ENCODE measurements at places on chromosomes 5 and 9.

GRCh38 chr5:179278119-179278518 is 67.1 kb downstream of the ADAMTS2 start:
- no peak for DNase-seq

DNA sequence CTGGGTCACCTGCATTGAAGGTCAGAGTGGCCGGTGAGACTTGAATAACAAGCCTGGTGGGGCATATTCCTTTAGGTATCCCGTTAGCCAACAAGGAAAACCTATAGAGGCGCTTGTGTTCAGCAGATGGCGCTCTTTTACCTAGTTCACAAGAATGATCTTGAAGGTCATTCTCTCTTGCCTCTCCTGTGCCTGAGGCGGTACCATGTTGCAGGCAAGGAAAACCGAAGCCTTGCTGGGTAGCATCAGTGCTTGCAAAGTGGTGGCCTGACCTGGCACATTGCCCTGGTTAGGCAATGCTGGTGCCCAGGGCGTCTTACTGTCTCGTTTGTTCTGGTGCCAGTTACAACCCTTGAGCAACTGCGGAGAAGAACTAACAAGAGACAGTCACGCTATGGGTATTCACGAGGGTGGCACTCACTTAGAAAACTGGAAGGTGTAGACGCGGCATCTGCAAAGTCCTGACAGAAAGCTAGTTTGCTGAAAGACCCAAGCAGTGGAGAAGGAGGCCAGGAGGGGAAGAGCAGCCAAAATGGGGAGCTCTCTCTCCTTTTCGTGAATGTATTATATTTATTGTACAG is 56.7 kb downstream of the AOPEP start:
- no peak for DNase-seq

GRCh38 chr5:14231156-14231555 is 88.0 kb downstream of the TRIO start:
- no peak for DNase-seq

DNA sequence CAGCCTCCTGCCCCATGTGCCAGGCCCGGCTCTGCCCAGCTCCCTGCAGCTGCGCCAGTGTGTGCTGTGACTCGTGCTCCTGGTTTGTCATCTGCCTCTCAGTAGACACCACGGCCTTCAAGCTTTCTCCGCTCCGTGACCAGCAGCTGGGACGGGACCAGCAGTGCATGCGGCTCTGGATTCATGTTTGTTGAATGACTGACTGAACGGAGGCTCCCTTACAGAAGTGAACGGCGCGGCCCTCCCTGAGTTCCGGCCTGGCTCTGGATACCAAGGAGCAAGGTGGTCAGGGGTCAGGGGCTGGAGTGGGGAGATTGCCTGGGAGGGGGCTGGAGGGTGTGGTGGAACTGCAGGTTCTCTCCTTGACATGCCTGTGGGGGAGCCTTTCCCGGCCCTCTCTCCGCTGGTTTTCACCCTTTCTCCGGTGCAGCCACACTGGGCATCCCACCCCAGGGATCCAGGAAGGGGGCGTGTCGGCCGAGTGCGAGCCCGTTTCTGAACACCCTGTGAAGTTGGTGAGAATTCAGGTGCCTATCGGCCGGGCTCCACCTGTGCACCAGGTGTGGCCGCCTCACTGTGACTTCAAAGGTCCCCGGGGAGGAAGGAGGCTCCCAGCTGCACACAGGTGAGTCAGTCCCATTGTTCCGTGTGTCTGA is 11.1 kb upstream of the CEP72 start:
- DNase-seq, result no peak

DNA sequence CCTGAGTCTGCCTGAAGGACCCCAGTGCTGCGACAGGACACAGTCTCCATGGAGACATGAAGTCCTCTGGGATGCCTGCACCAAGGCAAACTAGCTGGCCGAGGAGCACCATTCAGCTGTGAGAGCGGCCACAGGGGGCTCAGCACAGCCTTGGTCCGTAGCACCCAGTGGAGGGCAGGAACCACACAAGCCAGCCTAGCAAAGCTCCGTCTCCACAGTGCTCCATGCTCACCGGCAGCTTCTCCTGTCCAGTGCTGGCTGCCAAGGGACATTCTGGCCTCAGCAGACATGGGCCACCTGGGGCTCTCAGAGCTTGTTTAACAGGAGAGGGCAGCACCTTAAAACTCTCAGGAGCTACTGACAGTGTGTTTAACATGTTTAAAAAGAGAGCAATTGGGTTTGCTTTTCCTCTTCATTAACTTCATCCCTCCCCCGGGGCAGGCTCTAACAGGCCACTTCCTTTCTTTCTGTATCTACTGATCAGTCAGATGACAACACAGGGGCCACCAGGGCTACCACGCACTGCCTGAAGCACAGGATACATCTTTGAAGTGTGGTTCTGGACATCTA is 57.0 kb downstream of the SECISBP2 start:
- no peak for DNase-seq

GRCh38 chr9:19030899-19031298 is 2.1 kb downstream of the SAXO1 start:
- DNase-seq, result no peak

DNA sequence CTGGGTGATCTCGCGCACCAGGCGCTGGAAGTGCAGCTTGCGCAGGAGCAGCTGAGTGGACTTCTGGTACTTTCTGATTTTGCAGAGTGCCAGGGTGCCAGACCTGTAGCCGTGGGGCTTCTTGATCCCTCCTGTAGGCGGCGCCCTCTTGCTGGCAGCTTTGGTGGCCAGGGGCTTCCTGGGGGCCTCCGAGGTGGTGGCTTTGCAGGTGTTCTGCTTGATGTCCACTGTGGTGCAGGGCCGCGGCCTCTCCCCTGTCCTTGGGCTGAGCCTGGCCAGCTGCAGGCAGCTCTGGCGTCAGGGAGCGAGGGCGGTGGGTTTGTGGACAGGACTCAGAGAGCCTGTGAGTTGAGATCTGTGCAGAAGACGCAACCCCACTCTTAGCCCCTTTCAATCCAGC is 36.1 kb downstream of the TAF11L14 start:
- DNase-seq, result no peak

DNA sequence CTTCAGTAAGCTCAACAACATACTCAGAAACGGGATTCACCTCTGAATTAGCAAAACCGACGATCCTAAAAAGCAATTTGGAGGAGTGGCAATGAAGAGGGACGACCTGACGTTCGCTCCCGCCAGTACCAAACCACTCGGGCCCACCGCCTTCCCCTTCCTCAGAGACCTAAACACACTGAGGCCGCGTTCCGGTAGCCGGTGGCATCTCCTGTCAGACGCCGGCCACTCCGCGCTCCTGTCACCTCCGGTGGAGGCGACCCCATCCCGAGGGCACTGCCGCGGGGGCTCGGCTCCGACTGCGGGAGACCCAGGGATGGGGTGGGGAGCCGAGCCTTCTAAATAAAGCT is 617 bp downstream of the PPP6C start:
- DNase-seq, result no peak

- DNase-seq, result no peak
These were observed 13.8 kb downstream of the GZMK start for GRCh38 chr5:55037890-55038289.

- DNase-seq, result no peak
These were observed 3.9 kb downstream of the MVB12B start for GRCh38 chr9:126330536-126330935.

GRCh38 chr5:109614981-109615380 is 74.7 kb upstream of the MAN2A1 start:
- no peak for DNase-seq

GRCh38 chr9:122234022-122234748 is 5.4 kb upstream of the LHX6 start:
- DNase-seq, result no peak

- DNase-seq, result no peak
These were observed 21.1 kb upstream of the GOLPH3 start for GRCh38 chr5:32195265-32195664.

GRCh38 chr5:113178073-113178779 is 201.6 kb downstream of the DCP2 start:
- DNase-seq, result no peak

DNA sequence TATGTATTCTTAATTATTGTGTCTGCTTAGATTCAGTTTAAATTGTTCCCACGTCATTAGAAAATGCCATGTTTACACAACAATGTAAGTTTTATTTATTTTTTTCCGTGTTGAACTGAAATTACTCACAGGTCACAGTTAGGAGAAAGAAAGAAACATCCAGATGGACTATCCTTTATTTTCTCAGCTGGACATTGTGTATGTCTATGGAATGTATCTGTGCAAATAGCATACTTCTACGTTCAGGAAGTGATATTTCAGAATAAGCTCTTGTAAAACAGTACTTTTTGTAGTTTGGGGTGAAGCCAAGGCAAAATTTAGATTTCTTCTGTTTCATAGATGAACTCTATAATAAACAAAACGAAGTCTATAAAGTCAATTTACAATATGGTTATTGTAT is 249.0 kb upstream of the ZNF608 start:
- no peak for DNase-seq

DNA sequence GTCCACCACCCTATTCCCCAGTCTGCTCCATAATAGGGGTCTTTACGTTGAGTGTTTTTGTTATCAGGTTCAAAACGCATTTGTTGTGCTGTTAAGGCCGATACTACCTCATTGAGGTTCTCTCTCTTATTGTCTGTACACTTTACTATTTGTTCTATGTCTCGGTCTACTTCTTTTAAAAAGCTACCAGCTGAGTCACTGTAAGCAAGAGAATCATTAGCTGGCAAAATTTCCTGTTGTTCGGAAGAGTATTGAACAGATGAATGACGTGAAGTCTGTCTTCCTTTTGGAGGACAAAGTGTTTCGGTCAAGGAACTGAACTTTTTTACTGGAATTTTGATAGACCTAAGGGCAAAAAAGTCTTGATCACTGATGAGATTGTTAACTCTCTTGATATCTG is 10.3 kb downstream of the LYSMD3 start:
- DNase-seq, result no peak

GRCh38 chr9:70813141-70813540 is 308.3 kb downstream of the TRPM3 start:
- DNase-seq, result no peak

DNA sequence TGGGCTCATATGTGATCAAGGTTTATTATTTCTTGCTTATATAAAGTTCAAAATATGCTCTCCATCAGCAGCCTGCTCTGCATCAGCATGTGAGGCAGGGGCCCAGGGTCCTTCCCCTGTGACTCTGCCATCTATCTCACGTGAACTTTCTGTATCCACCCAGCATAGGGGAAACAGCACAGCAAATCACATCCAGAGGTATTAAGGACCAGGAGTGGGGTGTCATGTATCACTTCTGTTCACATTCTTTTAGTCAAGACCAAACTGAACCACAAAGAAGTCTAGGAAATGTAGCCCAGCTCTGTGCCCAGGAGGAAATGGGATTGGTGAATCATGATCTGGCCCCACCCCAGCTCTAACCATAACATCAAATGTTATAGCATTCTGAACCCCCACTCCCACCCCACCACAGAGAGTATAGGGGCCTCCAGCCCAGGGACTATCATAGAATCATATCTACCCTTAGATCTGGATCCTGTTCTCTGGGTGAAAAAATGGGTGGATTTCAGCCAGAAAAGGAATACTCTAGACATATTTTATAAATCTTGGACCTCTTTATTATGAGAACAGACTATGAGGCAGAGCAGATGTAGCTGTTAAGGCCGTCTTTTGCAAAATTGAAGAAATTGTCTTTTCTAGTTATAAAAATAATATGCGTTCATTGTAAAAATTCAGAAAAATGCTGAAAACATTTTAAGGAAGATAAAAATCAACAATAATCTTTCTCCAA is 473.7 kb downstream of the ARHGEF28 start:
- no peak for DNase-seq

DNA sequence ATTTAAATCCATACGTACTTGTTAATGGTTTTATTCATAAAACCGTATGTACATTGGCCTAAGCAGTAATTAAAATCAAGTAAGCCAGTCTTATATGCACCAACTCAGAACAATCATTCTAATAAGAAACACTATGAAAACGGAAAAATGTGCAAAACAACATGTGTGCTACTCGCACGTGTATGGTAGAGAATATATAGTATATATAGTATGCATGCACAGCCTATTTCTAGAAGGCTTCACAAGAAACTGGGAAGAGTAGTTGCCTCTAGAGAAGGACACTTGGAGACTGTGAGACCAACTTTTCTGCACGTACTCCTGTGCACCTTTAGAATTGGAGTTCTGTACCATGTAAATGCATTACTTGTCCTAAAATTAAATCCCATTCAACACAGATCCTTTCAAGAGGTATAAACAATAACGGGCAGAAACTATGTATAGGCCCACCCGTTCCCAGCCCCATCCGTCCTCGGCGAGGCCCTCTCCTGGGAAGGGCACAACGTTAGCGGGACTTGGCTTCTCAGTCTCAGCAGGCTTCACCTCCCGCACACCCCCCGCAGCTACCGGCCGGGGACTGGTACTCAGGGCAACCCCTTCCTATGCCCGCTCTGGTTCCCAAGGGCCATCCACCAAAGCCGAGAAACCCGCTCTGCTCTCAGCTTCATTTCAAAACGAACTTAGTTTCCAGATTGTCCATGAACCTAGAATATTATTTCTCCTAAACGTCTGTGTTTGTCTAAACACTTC is 2.0 kb downstream of the CDC14B start:
- DNase-seq, result no peak

DNA sequence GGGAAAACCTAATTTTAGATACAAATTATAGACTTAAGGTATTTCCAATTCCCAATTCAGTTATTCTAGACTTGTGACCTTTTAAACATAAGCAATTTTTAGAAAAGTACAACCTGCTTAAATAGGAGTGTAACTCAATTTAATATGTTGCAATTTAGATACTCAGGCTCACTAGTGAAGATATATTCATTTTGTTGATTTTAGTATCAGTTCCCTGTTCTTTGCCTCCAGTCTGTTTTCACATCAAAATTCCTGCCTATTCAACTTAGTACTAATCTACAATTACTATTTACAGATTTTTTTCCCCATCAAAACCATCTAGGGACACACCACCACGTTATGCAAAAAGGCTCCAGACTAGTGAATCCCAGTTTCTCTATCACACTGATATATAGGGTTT is 30.4 kb downstream of the PWWP2A start:
- no peak for DNase-seq

GRCh38 chr5:150137168-150137957 is 18.3 kb downstream of the PDGFRB start:
- DNase-seq, result no peak

DNA sequence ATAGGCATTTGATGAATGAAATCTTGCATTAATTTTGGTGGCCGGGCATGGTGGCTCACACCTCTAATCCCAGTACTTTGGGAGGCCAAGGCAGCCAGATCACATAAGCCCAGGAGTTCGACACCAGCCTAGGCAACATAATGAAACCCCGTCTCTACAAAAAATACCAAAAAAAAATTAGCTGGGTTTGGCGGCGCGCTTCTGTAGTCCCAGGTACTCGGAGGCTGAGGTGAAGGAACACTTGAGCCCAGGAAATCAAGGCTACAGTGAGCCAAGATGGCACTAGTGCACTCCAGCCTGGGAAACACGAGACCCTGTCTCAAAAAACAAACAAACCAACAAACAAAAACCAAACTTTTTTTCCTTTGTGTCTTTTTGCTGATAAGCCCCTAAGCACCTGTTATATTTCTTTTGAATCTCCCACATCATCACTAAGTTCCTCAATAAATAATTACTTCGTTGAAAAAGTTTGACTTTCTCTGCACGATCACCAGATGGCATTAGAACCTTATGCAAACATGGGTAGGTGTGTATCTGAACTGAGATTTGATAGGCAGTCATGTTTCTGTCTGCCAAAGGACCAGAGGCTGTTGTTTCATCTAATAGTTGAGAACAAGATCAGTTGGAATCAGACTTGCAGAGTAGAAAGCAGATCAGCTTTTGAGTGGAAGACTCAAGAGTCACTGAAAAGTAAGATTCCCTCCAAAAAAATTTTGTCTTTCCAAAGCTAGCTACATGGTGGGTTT is 5.5 kb upstream of the MATR3 start:
- DNase-seq, result no peak

GRCh38 chr5:83856881-83857280 is 136.2 kb upstream of the HAPLN1 start:
- DNase-seq, result no peak

- DNase-seq, result no peak
These were observed 266.8 kb downstream of the ARHGEF28 start for GRCh38 chr5:73892806-73893205.
